ENCODE measurements at places on chromosomes 4 and X.

GRCh38 chr4:129384974-129385373 is 289.0 kb downstream of the C4orf33 start:
- DNase-seq, result no peak

GRCh38 chrX:44842550-44843317 is 1.1 kb upstream of the DUSP21 start:
- DNase-seq, result no peak

DNA sequence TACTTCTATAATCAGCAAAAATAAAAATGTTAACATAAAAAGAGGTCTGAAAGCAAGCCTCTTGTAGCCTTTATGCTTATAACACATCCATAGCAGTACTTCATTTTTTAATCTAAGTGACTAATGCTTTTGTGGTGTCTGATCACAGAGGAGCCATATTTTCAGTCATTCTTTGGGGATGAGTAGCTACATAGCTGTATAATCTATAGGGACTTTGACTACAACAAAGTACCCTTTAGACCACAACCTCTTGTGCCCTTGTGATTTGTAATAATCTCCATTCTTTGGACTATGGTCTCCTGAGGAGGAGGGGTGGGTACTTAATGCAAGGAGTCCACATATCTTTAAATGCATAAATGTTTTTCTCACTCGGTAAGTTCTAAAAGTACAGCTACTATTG is 9.6 kb downstream of the DRP2 start:
- DNase-seq, result no peak

DNA sequence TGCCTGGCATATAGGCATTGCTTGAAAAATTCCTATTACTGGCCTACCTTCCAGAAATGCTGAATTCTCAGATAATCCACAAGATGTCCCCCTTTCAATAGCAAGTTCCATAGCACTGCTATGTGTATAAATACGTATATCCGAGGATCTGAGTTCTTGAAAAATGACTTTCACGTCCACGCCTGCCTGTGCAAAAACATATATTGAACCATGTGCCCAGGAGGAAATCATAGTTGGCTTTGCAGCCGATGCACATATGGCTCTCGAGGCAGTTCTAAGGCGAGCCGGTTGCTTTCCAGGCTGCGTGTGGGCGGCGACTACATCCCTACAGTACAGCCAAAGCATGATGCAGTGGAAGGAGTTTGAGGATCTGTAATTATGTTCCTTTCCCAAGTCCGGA is 55.4 kb upstream of the ESX1 start:
- peak; percentile 26 for DNase-seq

DNA sequence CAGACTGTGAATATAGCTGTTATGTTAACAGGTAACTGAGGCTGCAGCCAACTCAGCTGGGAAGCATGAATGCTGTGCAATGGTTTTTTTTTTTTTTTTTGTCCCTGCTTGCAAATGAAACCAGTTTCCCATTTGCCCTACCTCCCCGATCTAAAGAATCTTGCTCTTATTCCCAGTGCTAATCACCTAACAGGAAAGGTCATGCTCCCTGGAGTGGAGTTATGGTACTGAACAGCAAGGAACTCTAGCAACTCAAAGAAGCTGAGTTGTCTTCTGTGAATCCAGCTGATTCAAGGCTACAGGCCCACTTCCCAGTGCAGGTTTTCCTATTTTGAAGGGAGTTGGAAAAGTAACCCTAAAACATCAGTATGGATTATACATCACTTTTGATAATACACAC is 52.1 kb downstream of the HTR2C start:
- no peak for DNase-seq

DNA sequence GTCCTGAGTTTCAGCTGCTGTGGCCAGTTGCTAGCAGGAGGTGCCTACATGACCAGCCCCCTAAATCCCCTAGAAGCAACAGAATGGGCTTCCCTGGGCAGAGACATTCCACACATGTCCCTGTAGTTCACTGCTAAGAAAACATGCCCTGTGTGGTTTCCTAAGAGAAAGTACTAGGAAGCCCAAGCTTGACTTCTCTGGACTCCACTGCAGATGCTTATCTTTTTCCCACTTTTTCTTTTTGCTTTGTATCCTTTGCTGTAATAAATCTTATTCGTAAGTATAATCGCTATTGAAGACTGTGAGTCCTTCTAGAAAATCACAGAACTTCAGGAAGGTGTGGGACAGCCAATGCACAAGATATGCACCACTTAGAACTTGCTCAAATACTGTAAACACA is 15.6 kb downstream of the RPGR start:
- no peak for DNase-seq
